NCI-H524 treated with DMSO at 0.1 percent for 48 hours (cell line): ENCODE measurements at places on chromosomes 11 and 22.

DNA sequence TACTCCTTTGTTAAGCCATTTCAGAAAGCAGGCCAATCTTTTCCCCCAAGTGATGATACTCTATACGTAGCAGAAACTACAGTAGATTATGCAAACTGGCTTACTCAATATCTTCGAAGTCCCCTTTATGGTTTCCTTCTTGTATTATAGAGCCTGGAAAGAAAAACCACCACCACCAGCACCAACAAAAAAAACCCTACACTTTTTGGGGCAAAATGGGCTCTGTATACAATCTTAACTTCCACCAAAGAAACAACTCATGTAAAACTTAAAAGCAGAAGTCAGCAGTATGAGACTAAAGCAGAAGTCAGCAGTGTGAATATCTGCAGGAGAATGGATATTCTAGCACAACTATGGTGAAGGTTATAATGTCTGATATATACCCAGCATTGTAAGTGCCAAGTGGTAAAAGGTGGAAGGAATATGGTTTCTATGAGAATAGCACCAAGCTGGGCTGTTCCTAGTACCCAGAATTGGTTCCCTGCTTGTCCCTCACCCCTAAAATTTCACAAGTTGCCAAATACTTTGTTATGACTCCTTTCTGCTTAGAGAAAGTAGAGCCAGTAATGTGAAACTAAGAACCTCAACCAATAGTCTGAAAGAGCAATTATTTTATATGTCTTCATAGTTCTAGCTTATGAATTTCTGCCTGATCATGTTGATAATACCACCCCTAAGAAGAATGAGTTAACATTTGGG, 252.1 kb downstream of the SBF2 start:
- no peak for DNase-seq

GRCh38 chr22:38461414-38462081, 6.3 kb upstream of the KDELR3 start:
- DNase-seq, result peak; percentile 76

- no peak for DNase-seq
Measured at GRCh38 chr11:28298209-28298608, 190.0 kb downstream of the METTL15 start.

DNA sequence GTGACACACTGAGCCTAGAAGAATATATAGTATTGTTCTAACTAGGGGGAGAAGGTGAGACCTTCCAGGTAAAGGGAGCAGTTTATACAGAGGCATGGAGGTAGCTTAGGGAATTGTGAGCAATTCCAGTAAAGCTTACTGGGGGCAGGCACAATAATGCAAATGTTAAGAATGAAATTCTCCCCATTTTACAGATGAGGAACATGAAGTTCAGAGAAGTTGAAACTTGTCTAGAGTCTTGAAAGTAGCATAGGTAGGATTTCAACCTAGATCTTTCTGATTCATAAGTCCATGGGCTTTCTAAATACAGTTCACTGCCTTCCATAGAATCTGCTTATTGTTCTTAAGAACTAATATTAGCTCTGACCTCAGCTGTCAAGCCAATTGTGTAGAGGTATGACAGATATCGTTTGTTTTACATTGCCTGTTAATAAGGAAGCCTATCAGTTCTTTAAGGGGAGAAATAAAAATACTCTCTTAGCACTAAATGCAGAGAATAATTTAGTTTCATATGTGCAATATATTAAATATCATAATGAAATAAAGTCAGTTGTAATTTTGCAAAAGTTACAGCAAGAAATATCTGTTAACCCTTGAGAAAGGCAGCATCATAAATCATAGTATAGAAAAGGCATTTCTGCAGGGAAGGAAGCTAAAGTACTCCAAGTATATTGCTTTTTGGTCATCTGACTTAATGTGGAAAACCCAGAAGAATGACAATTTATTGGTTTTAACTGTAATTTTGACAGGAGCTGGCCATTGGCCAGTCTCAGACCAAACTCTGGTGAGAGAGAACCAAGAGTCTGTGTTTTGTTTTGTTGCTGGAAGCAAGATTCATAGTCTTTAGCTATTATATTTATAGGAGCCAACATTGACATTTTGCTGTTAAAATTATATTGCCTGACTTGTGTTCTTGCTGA, 181.8 kb downstream of the UVRAG start:
- no peak for DNase-seq

DNA sequence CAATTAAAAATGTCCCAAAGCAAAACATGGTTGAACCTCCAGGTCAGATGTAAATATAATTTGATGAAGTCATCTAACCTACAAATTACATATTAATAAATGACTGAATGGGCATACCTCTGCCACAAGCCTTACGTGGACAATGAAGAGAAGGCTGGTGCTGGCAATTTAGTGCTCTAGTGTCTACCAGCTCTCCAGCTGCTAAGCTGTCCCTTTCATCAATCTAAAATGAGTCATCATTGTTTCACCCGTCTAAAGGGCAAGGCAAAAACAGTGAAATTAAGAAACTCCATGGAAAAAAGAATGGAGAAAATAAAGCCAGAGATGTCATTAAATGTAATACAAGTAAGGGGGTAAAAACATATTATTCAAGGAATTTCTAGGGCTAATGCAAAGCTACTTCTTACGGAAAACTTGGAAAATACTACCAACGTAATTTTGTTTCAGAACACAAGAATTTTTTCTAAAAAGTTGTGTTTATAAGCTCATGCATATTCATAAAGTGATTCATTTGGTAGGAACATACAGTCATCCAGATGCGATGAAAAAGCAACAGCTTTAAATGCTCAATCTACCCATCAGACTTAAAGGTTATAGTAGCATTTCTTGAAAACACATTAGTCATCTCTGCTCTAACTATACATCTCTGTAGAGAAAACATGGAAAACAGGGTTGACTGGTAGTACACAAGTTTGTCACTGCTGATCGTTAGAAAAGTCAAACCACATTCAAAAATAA, 71.5 kb downstream of the SIK3 start:
- DNase-seq, result no peak

DNA sequence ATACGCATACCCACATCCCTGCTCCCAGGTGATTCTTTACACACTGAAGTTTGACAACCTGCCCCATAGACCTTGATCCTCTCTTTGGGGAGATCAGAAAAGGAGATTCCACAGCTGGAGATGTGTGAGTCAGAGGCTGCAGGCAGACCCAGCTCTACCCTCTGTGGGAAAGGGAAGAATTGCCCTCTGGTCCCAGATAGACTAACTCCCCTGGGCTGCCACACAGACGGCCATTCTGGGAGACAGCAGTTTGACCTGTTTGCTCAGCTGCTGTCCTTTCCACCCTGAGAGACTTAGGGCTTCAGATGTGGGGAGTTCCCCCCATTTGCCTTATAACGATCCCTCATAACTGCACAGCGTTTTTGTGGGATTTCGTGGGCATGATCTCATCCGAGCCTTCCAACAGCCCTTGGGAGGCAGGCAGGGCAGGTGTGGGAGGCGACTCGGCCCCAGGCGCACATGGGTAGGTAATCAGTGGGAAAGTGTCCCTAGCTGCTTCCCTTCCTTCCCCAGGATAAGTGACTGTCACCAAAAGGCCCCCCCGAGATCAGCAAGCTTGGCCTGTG, 14.1 kb downstream of the FAM83F start:
- DNase-seq, result no peak

GRCh38 chr11:107337917-107338316, 119.7 kb downstream of the CWF19L2 start:
- no peak for DNase-seq

DNA sequence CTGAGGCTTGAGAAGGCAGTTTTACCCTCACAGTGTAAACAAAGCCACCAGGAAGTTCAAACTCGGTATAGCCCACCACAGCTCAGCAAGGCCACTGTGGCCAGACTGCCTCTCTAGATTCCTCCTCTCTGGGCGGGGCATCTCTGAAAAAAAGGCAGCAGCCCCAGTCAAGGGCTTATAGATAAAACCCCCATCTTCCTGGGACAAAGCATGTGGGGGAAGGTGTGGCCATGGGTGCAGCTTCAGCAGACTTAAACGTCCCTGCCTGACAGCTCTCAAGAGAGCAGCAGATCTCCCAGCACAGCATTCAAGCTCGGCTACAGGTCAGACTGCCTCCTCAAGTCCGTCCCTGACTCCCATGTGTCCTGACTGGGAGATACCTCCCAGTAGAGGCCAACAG, 69.7 kb downstream of the TTC28 start:
- DNase-seq, result no peak

- no peak for DNase-seq
Measured at GRCh38 chr11:95156916-95157541, 67.4 kb downstream of the ENDOD1 start.

GRCh38 chr22:26994801-26995200, 337.4 kb downstream of the MIAT start:
- DNase-seq, result no peak

DNA sequence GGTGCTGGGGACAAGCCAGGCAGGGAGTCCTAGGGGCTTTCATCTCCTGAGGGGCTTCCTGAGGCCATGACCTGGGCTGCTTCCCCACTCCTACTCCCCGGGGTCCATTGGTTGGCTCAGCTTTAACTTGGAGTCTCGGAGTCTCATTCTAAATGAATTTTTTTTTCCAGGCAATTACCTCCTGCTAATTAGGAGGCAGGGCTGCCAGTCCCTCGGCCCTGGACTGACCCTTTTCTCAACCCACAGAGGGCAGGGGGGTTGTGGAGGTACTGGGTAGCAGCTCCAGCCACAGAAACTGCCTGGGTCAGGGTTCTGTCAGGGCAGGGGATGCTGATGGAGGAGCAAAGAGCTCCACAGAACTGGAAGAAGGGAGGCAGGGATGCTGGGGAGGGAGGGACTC, 11.9 kb downstream of the SYT7 start:
- DNase-seq, result no peak

GRCh38 chr22:42275970-42276369, 5.5 kb upstream of the TCF20 start:
- DNase-seq, result no peak

DNA sequence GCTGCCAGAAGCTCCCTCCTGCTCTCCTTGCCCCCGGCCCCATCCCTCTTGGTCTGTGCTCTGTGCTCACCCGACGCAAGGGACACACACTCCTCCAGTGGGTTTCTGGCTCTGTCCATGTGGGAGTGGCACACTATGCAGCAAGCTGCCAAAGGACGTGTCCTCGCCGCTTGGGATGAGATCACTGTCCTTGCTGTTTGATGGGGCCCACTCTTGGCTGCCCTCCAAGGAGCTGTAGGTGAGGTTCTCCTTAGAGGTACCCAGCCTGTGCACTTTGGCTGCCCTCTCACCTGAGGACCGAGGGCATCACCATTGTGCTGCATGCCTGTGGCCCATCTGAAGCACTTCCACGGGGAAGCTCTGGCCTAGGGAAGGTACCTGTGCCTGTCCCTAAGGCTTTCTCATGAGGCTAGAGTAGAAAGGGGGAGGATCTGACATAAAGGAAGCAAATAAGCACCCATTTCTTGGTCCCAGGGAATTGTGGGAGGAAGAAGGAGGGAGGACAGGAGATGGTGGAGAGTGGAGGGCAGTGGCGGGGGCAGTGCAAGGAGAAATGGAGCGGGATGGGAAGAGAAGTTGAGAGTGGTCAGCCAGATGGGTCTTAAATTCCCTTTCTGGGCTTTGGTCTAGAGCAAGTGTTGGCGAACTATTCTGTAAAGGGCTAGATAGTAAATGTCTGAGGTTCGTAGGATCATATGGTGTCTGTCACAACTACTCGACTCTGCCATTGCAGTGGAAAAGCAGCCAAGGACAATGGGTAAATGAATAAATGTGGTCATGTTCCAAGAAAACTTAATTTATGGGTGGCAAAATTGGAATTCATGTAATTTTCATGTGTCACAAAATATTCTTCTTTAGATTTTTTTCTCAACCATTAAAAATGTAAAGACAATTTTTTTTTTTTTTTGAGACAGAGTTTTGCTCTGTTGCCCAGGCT, 47.0 kb upstream of the AMPD3 start:
- DNase-seq, result no peak

GRCh38 chr22:19811811-19812771, 42.6 kb downstream of the GNB1L start:
- DNase-seq, result no peak

- DNase-seq, result no peak
Measured at GRCh38 chr11:65119670-65119995, 2.1 kb upstream of the ZNHIT2 start.

DNA sequence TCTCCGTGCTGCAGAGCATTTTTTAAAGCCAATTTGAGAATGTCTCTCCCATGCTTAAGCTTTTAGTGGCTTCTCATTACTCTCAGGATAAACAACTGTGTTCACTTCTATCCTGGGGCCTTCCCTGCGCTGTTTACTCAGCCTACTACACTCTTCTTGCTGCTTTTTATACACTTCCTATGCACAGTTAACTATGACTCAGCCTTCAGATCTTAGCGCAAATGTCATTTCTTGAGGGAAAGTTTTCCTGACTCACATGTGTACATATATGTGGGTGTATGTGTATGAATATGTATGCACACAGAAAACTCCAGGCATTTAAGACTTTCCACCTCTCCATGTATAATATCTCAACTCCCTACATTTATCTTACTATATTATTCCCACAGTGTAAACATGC, 9.8 kb downstream of the THAP12 start:
- no peak for DNase-seq

DNA sequence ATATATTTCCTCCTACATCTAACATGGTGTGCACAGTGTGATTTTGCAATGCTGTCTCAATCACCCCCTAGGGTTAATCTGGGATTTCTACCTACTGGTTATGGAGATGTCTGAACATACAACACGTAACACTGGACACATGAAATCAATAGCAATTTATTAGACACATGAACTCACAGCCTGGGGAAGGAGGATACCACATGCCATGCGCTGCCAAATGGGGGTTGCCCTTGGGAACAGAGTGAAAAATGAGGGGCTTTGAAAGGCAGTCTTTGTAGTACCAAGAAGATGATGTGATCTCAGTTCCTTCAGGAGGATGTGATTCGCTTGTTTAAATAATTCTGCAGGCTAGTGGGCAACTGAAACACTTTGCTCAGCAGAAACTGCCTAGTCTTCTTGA, 253.6 kb upstream of the LRRC4C start:
- no peak for DNase-seq

DNA sequence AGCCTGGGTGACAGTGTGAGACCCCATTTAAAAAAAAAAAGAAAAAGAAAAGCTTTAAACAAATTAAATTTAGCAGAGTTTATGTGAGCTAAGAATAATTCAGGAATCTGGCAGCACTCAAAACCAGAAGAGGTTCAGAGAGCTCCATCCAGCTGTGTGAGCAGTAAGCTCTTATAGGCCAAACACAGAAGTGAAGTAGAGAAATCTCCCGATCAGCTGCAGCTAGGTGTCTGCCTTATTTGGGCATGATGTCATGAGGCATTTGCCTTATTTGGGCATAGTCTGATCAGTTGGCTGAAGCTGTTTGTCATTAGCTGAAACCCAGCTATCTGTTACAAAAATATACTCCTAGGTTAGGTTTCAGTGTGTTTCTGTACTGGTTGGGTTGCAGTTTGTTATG, 8.2 kb downstream of the MS4A15 start:
- no peak for DNase-seq

GRCh38 chr22:49969751-49970527, 9.4 kb downstream of the PIM3 start:
- DNase-seq, result no peak

- no peak for DNase-seq
Measured at GRCh38 chr11:63613517-63614135, 607 bp downstream of the PLAAT3 start.
